ENCODE measurements at places on chromosomes 11 and 22. TPM values are rescaled to one million over a fixed set of nuclear protein-coding genes. Genes with fewer than 3 reads are reported as not detected.

DNA sequence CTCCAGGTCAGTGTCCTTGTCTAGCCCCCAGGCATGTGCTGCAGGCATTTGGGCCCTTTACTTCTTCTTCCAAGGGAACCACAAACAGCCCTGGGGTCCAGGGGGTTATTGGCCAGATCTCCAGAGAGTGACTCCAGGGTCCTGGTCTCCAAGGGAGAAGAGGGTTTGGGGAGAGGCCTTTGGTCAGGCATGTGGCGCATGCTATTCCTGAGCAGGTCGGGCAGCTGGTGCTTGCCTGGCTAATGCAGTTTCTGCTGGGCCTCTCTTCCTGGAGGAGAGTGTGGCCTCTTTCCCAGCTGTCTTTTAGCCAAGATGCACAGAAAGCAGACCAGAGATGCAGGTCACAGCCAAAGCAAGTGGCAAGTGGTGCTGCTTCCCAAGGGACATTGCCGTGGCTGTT, 3.8 kb upstream of the RFPL2 start:
- no peak for DNase-seq

The LRRC10B gene
- polyA plus RNA-seq, result 1.1 TPM

GRCh38 chr22:44219101-44219870, 38.6 kb downstream of the PARVG start:
- no peak for DNase-seq

- no peak for DNase-seq
These were observed 38.6 kb downstream of the SGSM3 start for GRCh38 chr22:40408718-40409612.

- DNase-seq, result no peak
These were observed 76.0 kb downstream of the PACSIN2 start for GRCh38 chr22:42938976-42939375.
